ENCODE measurements at places on chromosomes 3 and 15.

DNA sequence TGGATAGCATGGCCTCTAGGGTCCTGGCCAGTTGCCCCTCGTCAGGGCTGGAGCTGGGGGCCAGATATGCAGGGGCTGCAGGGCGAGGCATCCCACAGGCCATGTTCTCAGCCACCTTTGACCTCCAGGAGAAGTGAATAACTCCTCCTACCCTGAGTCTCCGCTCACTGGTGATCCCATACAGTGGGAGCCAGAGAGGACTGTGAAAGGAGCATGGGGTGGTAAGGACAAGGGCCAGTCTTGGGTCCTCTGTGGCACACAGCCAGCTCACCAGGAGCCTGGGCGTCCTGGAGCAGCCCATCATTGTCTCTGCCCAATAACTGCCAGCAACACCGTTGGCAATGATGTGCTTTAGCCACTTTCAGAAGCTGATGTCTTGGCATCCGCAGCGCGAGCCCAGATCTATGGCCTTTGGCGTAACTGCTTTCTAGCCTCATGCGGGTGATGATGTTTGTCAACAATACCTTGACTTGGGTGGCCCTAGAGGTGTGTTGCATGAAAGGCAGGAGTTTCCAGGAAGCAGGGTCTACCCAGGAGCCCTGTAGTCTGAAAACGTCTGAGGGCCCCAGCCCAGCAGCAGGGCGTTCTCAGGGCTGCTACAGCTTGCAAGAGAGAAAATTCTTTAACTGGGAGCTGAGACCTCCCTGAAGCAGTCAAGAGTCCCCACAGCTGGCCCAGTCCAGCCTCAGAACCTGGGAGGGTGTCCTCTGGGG is 61.1 kb upstream of the IQSEC1 start:
- no peak for DNase-seq

DNA sequence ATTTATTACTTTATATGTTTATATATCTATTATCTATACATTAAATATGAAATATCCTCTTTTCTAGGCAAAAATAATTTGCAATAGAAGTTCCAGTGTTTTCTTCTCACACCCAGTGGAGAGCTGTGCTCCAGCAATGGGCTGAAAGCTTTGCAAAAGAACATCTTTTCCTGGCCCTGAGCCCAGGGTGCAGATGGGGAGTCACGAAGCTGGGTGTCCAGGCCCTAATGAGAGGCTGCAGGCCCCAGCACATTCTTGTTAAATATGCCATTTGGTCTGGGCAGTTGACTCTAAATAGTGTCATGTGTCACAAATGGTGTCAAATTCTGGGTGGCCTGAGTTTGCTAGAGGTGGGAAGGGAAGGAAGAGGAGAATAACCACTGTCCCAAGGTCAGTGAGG is 5.7 kb downstream of the NTRK3 start:
- no peak for DNase-seq

DNA sequence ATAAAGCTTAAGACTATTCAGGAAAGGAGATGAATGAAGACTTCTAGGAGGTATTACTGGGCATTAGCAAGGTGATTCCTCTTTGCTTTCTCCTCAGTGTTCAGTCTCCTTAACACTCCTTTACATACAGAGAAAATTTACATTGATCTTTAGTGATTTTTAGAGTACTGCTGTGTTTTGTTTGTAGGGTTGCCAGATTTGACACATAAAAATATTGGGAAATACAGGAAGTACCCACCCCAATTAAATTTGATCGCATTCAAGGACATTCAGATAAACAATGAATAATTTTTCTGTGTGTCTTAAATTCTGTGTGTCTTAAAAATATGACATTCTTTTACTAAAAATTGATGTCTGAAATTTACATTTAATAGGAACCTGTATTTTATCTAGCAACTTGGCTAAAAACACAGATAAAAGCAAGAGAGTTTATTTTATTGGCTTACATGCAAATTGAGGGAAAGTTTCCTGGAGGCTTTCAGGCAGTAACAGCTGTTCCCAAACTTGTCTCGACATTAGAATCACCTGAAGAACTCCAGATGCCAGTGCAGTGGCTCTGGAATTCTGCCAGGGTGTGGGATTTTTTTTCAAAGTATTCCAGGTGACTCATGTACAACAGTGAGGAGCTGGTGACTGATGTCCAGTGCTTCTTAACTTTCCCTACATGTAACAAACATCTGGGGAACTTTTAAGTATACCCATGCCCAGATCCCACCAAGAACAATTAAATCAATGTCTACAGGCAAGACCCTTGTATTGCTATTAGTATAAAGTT is 23.4 kb upstream of the PLOD2 start:
- DNase-seq, result no peak

GRCh38 chr3:128492671-128493569 is at the start of gene GATA2:
TSS of gene GATA2 (minus strand) at chr3:128493201. CDS start at chr3:128487031, 6,170 bp downstream.
- DNase-seq, result no peak

DNA sequence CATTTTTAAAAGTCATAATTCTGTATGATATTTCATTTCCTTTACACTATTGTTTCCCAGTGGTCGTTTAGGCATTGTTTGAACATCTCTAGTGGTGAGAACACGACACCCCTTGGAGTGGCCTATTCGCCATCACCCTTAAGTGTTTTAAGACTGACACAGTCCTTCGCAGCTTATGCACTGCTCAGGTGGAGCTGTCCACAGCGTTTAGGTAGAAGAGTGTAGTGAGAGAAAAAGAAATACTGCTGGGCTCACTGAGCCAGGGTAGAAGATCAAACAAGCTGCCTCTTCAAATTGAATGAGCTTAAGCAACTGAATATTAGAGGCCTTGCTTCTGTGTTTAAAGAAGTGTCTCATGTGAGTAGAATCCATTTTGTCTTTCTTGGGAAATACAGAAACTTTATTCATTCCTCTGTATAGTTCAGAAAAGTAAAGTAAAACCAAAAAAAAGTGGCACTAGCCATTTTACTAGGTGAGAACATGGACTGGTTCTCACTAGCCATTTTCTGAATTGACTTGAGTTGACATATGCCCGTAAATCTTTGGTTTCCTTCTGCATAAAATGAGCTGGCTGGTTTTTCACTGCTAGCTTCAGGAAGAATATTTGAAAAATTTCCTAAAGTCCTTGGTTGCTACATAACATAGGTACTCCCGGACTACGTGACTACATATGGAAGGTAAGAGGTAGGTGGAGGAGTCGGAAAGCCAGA is 155.9 kb downstream of the P3H2 start:
- no peak for DNase-seq

DNA sequence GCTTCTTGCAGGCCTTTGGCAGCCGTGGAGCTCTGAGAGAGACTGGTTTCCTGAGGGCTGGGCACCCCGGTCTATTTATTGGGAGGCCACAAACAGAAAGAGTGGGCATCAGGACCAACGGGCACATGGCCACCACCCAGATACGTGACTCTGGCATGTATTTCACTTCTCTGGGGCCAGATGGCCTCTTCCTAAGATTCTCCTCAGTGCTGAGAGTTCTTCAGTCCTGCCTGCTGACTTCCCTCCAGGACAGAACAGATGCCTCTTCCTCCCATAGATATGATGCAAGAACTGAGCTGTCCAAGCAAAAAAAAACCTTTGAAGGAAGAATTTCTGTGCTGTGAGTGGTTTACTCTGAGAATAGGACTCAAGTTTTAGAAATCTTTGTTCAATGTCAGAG is 107.7 kb downstream of the IGF2BP2 start:
- DNase-seq, result peak; percentile 54

- no peak for DNase-seq
Observed at GRCh38 chr3:69737392-69737791, 1.9 kb upstream of the MITF start.

- DNase-seq, result no peak
Observed at GRCh38 chr3:119530456-119530855, 29.0 kb downstream of the CD80 start.

GRCh38 chr3:64539451-64540196 is 148.2 kb downstream of the ADAMTS9 start:
- no peak for DNase-seq

- peak; percentile 79 for DNase-seq
Observed at GRCh38 chr3:193701953-193702635, 109.1 kb downstream of the OPA1 start.

GRCh38 chr3:96169111-96169766 is 645.2 kb upstream of the EPHA6 start:
- DNase-seq, result no peak

- DNase-seq, result no peak
Observed at GRCh38 chr3:99714575-99714974, 76.2 kb downstream of the COL8A1 start.

GRCh38 chr3:120470870-120471269 is 20.1 kb upstream of the FSTL1 start:
- no peak for DNase-seq

DNA sequence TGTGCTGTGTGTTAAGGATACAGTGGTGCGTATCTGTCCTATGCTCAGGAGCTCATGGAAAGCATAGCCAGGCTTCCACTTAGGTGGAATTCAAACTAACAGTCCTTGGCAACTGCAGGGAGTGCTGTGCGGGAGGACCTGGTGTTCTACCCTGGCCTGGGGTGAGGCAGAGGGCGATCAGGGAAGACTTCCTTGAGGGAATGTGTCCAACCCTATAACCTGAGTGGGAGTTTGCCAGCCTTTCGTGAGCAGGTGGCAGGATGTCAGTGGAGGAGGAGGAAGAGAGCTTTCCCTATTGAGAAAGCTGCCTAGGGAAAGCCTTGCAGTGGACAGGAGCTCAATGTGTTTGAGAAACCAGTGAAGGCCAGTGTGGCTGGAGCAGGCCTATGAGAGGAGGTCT is 271.1 kb upstream of the C2CD4B start:
- DNase-seq, result no peak

DNA sequence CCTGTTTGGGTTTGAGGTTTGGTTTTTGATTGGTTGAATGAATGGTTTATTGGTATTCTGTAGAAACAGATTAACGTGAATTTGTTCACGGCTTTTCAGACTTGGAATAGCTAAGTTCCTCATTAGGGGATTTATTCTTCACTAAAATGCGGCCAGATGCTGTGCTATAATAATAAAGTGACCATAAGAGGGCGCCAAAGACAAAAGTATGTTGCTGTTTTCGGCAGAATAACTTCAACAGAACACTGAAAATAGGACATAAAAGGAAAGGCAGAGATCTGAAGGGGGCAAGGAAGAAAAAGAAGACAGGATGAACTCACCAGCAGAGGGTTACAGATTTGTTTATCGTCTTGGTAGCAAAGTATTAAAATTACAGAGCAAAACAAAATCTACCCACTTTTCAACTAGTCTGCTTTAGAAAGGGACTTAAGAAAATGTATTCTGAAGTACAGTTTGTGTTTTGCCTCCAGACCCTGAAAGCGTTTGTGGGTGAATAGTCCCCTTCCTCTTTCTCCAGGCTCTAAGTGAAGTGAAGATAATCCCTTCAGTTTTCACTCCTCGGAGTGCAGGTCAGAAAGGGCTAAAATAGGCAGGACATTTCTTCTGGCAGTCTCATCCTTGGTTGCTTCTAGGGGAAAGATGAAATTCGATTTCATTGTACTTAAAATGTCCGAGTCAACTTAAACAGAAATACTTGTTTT is 147.6 kb downstream of the IL20RB start:
- DNase-seq, result peak; percentile 4

GRCh38 chr15:97386940-97387339 is 573.6 kb upstream of the ARRDC4 start:
- no peak for DNase-seq

DNA sequence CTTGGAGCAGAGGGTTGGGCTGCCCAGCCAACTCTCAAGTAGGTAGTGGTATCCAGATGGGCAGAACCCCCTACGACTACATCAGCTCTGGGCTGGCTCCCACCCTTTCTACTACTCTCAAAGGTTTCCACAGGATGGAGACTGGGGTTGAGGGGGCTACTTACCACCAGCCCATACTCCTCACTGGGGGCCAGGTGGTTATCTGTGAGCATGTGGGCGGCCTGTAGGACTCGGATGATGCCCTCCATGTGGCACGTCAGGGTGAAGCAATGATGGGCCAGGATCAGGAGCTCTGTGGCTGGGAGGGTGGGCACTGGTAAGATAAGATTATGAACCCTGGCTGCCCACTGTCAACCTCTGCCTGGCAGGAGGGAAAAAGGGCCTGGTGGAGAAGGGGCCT is 33.4 kb downstream of the EIF3J start:
- DNase-seq, result no peak

GRCh38 chr15:93176065-93176464 is 87.1 kb upstream of the RGMA start:
- DNase-seq, result no peak

- DNase-seq, result no peak
Observed at GRCh38 chr3:146832857-146833458, 227.8 kb upstream of the PLSCR5 start.

- DNase-seq, result no peak
Observed at GRCh38 chr15:89753855-89754254, 2.8 kb upstream of the MESP1 start.

- no peak for DNase-seq
Observed at GRCh38 chr3:8709801-8710507, 23.6 kb upstream of the CAV3 start.

GRCh38 chr3:139534992-139535879 is 4.3 kb downstream of the RBP1 start:
- DNase-seq, result no peak

GRCh38 chr3:97552186-97552585 is 212.4 kb upstream of the ARL6 start:
- no peak for DNase-seq

- DNase-seq, result no peak
Observed at GRCh38 chr15:99387421-99388168, 136.3 kb downstream of the LRRC28 start.

GRCh38 chr3:186882150-186882524 is 39.6 kb downstream of the ADIPOQ start:
- DNase-seq, result no peak

GRCh38 chr3:109985943-109986555 is 648.7 kb upstream of the DPPA4 start:
- DNase-seq, result no peak

GRCh38 chr3:170222647-170223541 is 670 bp downstream of the PRKCI start:
- no peak for DNase-seq

- DNase-seq, result no peak
Observed at GRCh38 chr3:140568842-140569520, 108.9 kb upstream of the TRIM42 start.

All from kidney epithelial cell (primary cell).